Stimulated activated CD4-positive, alpha-beta T cell treated with anti-CD3 and anti-CD28 coated beads, Interleukin-2, amount 100 ng/mL, for 48 hours (primary cell): ENCODE measurements at places on chromosomes 1 and 21.

DNA sequence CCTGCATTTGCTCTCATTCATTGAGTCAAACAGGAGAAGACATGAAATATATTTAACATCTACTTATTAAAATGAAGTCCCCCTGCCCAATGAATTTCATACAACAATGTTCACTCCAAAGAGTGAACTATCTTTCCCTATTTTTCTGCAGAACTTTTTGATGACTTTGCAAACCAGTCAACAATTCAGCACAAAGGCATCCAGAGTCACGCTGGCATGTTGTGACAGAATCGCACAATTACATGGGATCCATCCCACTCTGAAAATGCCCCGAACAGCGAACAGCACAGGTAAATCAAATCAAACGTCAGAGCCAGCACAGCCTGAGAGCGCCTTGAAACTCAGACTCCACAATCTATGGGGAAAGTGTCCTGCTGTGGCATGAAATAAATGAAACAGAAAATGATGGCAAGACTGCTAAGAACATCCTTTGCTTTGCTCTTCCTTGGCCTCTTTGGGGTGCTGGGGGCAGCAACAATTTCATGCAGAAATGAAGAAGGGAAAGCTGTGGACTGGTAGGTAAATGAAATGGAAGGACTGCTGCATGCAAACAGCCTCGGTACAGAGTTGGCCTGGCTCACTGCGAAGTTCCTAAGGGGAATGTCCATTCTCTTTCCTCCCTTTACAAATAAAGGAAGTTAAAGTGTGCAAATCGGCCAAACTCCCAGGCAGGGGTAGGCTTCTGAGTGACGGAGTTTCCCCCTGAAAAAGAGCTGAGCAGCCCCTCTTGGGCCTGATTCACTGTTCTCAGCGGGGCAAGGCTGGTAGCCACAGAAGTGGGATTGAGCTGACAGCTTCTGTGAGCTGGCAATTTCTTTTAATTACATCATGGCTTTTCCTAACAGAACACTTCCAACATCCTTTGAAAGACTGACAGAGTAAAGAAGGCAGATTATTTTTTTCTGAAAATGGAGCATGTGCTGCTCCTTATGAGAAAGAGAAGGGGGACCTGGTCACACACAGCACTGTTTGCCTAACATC is at the start of gene DNASE2B:
DNASE2B (plus strand) TSS at position 310 of the 981 bp plus-strand sequence; CDS start at position 391, 81 bp downstream.
- DNase-seq, result no peak

DNA sequence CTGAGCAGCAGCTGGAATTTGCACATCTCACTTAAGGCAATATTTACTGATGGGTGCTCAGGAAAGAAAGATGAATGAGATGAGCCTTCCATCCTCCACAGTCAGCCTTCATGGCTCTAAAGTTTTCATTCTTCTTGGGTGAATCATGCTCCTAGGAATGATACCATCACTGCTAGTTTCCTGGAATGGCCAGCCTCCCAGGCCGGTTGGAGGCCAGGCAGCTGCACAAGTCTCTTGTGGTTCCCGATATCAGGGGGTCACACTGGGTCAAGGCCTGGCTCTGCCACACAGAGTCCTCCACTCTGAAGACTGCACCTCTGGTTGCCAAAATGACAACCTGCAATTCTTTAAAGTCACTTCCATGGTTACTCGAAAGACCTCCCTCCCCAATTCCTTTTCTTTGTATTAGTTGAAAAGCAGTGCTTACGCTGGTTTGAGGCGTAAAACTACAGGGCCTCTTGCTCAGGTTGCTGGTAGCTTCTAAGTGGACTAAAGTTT is 46.2 kb upstream of the PALMD start:
- DNase-seq, result no peak

DNA sequence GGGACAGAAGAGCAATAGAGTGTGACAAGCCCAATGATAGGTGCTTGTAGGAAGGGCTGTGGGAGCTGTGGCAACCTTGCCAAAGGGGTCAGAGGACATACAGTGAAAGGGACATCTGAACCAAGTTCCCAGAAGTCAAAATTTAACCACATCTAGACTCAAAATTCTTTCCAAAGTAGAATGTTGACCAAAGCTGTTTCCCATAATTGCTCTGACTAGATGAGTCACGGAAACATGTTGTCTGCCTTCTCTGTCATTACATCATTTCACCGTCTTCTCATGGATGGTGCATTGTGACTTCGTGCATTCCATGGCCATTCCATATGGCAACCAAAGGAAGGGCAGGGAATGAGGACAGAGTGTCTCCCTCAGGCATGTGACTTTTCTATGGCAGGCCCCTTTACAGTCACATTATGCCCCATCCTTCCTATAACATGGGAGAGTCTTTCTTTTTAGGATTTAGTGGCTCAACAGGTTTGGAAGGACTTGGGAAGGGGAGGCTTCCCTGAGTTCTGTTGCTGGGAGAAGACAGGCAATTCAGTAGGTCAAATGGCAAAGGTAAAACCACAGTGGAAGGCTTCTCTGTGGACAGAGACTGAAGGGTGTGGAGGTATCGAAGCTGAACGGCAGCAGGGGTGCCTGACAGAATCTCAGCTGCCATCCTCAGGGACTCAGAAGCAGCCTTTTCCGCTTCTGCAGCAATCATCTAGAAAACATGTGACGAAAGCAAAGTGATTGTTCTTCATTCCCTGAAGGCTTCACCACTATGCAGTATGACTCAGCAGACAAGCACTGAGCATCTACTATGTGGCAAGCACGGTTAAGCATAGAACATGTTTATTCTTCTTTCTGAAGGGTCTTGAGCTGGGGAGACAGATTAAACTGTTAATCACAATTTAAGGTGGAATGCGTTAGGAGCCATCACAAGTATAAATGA is 24.7 kb downstream of the NPHS2 start:
- DNase-seq, result no peak

- no peak for DNase-seq
These were observed 10.8 kb downstream of the LYST start for GRCh38 chr1:235855811-235856429.

- peak; percentile 11 for DNase-seq
These were observed 27.1 kb upstream of the LEPR start for GRCh38 chr1:65393347-65393746.

- DNase-seq, result no peak
These were observed 1.4 kb upstream of the WNT2B start for GRCh38 chr1:112507336-112507735.

DNA sequence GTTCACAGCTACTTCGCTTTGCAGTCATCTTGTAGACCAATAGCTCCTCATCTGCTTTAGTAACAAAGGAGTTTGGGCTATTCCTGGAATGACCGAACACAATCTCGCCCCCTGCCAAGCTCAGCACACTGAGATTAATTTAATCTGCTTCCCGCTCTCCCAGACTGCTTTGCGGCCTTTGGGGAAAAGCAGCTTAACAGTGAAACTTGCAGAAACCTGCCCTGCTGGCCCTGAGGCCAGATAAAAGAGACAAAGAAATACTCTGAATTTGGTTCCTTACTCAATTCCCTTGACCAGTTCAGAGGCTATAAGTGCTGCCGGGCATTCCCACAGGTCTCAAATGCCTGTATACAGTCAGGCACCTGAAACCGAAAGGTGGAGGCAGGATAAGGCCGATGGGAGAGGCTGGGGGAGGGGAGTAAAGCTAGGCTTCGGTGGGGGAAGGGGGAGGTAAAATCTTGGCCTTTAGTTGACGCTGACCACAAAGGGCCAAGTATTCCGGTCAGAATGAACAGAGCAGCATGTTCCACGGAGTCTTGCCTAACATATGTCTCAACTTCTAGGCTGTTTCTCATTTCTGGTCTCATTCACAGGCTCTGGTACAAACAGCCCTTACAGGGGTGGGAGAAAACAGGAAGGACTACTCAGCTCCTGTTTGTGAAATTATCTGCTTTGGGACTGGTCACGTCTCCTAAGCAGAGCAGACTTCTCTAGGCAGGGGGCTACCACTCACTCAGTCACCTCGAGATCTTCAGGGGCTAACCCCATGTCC is 17.7 kb upstream of the A3GALT2 start:
- no peak for DNase-seq

GRCh38 chr21:44649521-44650100 is 3.4 kb downstream of the KRTAP10-11 start:
- no peak for DNase-seq

DNA sequence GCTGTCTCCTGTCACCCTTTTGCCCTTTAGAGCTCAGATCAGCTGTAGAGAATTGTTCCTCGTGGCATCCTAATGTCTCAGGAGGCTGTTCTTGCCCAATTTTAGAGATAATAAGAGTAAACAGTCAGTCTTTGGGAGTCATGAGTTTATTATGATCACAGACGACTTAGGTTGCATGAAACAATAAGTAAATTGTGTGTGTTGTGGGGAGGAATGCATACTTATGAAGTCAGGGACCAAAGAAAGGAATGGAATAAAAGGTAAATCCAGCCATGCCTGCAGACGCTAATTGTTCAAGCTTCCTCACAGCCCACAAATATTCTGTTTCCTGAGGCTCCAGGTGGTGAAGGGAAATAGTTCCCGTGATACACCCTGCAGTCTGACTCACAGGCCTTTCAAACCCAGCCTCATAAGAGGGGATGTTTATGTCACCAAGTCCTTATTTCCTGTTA is 897 bp downstream of the EPHX4 start:
- no peak for DNase-seq

DNA sequence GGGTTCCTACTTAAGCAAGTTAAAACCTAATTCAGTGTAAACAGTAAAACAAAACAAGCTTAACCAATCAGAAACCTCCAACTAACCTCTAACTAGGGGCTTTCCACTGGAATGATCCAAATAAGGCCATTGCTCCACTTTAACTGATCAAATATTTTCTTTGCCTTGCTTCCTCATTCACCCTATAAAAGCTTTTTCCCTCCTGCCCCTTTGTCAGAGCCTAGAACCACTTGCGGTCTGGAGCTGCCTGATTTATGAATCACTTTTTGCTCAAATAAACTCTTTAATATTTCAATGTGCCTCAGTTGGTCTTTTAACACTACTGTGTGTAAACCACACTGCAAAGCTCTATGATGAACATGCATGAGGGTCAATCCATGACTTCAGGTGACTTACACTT is 4.5 kb upstream of the FAM89A start:
- no peak for DNase-seq

- no peak for DNase-seq
These were observed 6.7 kb downstream of the FBXO6 start for GRCh38 chr1:11670747-11671146.

DNA sequence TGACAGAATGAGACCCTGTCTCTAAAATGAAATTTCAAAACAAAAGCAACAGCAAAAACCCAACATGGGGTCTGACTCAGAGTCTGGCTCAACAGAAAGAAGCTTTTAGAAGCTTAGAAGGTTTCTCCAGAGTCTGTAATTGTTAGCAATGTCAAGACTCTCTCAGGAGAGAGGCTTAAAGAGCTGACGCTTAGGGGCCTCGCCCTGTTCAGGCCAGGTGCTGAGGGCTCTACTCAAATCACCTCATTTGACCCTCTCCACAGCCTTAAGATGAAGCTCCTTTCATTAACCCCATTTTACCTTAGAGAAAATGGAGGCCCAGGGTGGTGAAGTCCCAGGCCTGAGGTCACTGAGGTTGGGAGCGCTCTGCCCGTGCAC is 5.3 kb upstream of the KIF17 start:
- no peak for DNase-seq

DNA sequence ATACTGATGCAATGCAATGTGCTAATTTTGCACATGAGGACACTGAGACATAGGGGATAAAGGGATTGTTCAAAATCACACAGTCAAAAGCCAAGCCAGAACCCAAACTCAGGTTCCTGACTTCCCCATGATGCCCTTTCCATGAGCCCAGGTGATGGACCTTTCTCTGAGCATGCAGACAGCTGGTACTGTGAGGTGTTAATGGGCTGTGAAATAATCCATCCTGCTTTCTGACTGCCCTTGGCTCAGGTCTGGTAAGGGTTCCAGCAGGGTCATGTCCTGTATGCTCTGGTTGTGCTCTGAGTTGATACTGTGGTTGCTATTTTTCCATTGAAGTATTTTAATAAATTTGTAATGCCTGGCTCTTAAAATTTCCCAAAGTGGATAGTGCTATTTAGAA is 50.0 kb downstream of the CNIH3 start:
- no peak for DNase-seq

DNA sequence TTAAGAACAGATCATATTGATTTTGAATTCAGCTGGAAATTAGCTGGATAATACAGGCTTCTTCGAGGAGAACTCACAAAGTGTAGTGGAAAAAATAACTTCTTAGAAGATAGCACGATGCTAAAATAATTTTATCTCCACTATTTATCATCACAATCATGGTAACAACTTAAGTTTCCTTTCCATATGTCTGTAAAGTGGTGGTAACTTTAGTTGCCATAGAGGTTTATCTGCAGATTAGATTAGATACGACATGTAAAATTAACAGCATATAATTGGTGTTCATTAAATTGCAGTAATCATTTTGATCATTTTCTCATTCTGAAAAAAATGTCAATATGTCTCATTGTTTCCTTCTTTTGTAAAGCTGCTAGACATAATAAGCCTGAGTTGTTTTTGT is 921.5 kb downstream of the KCNT2 start:
- DNase-seq, result no peak

DNA sequence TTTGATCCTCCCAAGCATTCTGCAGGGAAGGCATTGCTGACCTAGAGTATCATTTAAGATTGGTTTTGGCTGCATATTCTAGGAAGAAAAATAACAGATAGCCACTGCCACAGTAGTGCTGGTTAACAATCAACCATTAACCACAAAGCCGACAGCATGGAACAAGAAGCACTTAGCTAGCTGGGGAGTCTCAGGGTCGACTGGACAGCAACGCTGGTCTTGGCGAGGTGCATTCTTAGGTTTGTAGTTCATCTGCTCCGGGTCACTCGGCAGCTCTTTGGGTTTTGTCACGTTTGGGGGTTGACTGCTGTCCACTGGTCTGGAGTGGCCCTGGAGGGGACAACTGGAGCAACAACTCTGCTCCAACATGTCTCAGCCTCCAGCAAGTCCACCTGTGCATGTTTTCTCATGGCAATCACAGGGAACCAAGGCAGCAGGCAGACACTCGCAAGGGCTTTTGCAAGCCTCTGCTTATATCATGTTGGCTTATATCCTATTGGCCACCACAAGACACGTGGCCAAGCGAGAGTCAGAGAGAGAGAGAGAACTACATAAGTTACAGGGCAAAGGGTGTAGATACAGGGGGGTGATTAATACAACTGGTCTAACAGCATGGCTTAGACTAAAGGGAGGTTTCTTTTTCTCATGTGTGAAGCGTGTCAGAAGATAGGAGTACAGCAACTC is 99.5 kb downstream of the LACTBL1 start:
- no peak for DNase-seq

- no peak for DNase-seq
These were observed 37.8 kb upstream of the GBP5 start for GRCh38 chr1:89310505-89310904.

GRCh38 chr1:209593747-209594146 is 10.2 kb downstream of the CAMK1G start:
- DNase-seq, result no peak

- no peak for DNase-seq
These were observed 253.3 kb upstream of the ADGRL2 start for GRCh38 chr1:81547261-81547911.

- no peak for DNase-seq
These were observed 20.4 kb downstream of the WNT4 start for GRCh38 chr1:22122273-22123070.

GRCh38 chr1:170290991-170291390 is 145.2 kb downstream of the NTMT2 start:
- DNase-seq, result no peak
